LoVo (cell line): ENCODE measurements at places on chromosomes 7 and 10.

GRCh38 chr10:1293636-1294435 lies 237.7 kb downstream of the WDR37 start:
- no peak for DNase-seq

- DNase-seq: peak; percentile 94
Measured at GRCh38 chr7:92695308-92696261, 105.4 kb upstream of the FAM133B start.

GRCh38 chr10:58544135-58544534 lies 31.5 kb downstream of the BICC1 start:
- no peak for DNase-seq

GRCh38 chr7:54837168-54837567 lies 78.2 kb upstream of the SEC61G start:
- no peak for DNase-seq

- DNase-seq: no peak
Measured at GRCh38 chr10:124741922-124742412, 2.2 kb downstream of the FAM53B start.

DNA sequence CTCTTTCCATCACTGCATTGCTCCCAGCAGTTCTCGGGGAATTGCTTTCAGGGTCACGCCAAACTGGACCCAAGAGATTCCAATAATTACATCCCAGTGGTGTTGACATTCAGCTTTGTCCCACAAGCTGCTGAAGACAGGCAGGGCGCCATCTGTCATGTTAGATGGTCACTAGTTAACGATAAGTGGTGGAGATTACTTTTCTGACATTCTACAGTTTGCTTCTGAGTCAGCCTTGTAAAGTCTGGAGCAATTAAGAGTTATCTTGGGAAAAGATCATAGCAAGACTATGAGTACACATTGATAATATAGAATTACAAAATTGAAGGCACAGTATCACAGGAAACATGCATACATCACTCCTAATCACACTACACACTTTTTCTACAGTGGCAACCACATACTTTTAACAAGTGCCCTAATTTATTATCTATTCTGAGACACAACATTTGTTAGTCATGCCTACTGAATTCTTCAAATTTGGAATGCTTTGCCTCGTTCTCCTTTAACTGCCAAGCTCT lies 41.9 kb downstream of the SEMA3C start:
- peak; percentile 81 for DNase-seq

- DNase-seq: no peak
Measured at GRCh38 chr10:76786504-76787072, 851.0 kb downstream of the KCNMA1 start.

- no peak for DNase-seq
Measured at GRCh38 chr10:130816116-130816901, 495.2 kb downstream of the TCERG1L start.

DNA sequence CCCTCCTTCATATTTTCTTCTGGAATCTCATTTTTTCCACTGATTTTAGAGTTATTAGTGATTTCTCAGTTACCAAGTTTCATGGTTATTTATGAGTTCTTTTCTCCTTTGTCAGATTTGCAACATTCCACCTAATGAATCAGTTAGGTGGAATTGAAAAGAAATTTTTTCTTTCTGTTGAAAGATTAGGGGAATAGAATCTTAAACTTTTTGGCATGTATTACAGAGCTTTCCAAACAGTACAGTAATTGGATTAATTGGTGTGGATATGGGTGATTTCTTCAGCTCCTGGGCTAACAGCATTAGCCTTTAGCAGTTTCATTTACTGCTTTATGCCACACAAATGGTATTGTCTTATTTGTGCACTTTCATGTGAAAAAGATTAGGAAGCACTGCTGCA lies 17.0 kb downstream of the STAM start:
- no peak for DNase-seq
